ENCODE measurements at places on chromosomes 6 and 20.

GRCh38 chr6:110415086-110415916, at the start of gene DDO:
Gene DDO (minus strand): TSS chr6:110415575. CDS start chr6:110413462, 2,113 bp downstream.
- DNase-seq: no peak

DNA sequence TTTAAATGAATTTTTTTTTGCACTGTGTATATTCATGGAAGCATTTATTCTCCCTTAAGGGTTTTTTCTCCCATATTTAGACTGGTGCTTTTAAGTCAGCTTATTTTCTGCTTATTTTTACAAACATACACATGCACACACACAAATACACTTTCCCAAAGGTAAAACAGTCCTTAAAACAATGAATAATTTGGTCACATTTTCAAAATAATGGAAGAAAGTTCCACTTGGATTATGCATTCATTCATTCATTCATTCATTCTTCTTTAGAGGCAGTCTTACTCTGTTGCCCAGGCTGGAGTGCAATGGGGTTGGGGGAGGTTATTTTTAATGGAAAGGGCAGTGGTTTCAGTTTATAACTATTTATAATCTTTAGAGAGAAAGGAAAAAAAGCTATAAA, 69.8 kb downstream of the STXBP5 start:
- no peak for DNase-seq

DNA sequence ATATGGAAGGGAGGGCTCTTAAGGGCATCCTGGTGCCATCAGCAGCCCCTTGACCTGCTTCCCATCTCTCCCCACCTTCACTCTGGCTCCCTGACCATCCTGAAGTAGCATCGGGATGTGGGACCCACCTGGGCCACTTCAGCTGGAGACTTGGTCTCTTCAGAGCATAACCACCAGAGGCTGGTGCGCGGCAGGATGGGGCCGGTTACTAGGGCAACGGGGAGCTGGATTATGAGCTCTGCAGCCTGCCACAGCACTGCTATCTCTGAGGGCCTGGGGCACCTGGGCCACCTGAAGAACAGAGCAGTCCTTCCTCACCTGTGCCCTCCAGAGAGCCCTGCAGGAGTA, 79.7 kb downstream of the SYNJ2 start:
- DNase-seq: no peak

DNA sequence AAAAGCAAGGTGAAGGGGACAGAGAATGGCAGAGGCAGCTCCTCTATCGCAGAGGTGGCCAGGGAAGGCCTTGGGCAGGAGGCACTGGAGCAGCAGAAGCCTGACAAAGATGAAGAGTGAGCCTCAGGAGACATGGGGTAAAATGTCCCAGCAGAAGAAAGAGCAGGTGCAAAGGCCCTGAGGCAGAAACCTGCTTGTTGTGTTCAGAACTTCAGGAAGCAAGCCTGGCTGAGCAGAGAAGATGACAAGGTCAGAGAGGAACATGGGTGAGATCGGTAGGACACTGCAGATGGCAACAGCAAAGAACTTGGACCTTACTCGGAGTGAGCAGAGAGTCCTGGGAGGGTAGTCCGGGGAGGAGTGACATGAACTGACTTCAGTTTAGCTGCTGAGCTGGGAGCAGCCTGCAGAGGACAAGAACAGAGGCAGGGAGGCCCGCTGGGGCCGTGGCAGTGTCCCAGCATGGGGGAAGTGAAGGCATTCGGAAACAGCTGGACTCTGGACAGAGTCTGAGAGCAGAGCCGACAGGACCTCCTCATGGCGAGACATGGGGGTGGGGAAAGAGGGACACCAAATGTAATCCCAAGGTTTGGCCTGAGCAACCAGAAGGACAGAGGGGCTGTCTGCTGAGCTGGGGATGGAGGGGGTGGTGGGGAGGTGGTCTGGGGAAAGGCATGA, 106.3 kb downstream of the PREX1 start:
- no peak for DNase-seq

- no peak for DNase-seq
These were observed 156.0 kb downstream of the TBC1D7 start for GRCh38 chr6:13172291-13172690.
